ENCODE measurements at places on chromosomes 12 and 14. TPM values are rescaled to one million over a fixed set of nuclear protein-coding genes. Genes with fewer than 3 reads are reported as not detected.

GRCh38 chr12:121175383-121176119 lies 34.4 kb upstream of the P2RX4 start:
- DNase-seq, result no peak

DNA sequence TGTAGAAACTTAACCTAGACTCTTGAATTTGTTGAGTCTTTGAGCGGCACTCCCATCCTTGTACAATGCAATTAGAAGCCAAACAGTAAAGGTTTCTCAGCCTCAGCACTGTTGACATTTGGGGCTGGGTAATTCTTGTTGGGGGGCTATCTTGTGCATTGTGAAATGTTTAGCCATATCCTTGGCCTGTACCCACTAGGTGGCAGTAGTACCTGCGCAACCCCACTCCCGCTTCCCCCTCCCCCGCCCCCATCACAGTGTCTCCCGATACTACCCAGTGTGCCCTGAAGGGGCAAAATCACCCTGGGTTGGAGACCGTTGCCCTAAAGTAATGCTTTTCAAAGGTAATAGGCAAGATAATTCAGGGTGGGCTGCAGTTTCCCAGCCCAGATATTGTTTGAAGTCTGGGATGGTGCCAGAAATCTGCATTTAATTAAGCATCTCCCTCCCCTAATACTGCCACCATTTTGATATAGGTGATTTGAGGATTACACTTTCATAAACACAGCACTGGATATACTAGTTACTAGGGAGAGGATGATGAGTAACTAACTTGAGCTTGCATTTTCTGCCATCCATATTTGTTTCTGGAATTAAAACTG lies 1.8 kb downstream of the COX6A1 start:
- peak; percentile 47 for DNase-seq

DNA sequence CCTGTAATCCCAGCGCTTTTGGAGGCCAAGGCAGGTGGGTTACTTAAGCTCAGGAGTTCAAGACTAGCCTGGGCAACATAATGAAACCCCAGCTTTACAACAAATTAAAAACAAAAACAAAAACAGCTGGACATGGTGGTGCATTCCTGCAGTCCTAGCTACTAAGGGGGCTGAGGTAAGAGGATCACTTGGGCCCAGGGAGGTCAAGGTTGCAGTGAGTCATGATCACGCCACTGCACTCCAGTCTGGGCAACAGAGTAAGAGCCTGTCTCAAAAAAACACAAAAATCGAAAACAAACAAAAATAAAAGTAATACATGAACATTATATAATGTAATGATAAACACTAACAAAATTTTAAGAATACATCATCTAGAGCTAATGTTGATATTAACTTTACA lies 46.2 kb upstream of the GRIP1 start:
- DNase-seq, result no peak

- no peak for DNase-seq
These were observed 12.7 kb downstream of the ASB2 start for GRCh38 chr14:93963692-93964091.

GRCh38 chr14:63032076-63032475 lies 13.2 kb downstream of the KCNH5 start:
- DNase-seq, result no peak

GRCh38 chr12:50425589-50426258 lies 25.0 kb downstream of the LARP4 start:
- DNase-seq, result no peak

DNA sequence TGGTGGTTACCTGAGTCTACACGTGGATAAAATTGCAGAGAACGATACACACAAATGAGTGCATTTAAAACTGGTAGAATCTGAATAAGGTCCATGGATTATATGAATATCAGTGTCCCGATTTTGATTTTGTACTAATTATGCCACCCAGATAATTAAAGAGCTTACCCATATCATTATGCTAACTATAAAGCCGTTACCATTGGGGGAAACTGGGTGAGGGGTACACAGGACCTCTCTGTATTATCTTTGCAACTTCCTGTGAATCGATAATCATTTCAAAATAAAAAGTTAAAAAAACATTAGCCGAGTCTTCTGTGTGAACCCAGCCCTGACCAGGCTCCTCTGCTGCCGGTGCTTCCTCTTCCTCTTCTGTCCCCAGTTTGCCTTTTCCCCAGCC lies 107.1 kb downstream of the SMOC1 start:
- no peak for DNase-seq

GRCh38 chr14:58060898-58061297 lies 91.1 kb downstream of the ARMH4 start:
- DNase-seq, result no peak

- no peak for DNase-seq
These were observed 5.9 kb upstream of the ANAPC5 start for GRCh38 chr12:121358073-121358472.

DNA sequence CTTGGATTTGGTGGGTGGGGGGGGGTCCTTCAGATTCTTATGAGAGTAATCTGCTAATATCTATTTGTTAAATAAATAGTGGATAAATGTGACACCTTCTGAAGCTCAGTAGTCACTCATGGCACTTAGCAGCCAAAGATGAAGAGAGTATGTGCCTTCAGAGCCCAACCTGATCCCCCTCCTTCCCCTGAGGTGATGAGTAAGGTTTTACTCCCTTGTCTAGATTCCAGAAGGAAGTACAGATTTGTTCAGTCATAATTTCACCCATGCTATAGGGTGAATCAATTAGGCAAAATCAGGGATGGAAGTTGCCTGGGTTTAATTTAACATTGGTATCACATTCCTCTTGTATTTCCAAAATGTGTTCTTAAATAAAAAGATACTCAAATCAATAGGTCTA lies 340.3 kb upstream of the ATP2B1 start:
- no peak for DNase-seq

The AKAP5 gene
- 16.3 TPM for total RNA-seq

The RNU4-1 gene
- under 0.01 TPM for total RNA-seq

The LMO3 gene
- not detected for total RNA-seq

The SELPLG gene
- total RNA-seq, result 2.3 TPM
